Activated naive CD8-positive, alpha-beta T cell treated with anti-CD3 and anti-CD28 coated beads, Interleukin-2, amount 50 U/mL, for 24 hours (primary cell): ENCODE measurements at places on chromosomes 12 and 14.
A peak's percentile ranks its signal among the peaks of the same experiment; 100 is the strongest.

DNA sequence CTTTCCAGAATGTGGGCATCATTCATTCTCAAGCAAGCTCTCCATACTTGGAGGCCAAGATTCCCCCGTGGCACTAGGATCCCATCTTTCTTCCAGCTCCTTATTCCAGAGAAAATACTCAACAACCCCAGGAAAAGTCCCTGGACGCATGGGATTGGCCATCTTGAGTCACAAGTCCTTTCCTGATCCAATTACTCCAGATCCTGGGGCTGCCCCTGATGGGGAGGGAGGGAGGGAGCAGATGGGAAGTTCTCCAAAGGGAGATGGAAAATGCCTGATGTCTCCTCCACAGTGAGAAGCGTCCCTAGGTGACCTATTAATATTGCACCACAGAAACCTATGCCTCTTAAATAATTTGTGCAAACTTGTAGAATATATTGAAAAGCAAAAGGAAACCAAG lies 12.4 kb upstream of the KCNK13 start:
- DNase-seq: no peak

DNA sequence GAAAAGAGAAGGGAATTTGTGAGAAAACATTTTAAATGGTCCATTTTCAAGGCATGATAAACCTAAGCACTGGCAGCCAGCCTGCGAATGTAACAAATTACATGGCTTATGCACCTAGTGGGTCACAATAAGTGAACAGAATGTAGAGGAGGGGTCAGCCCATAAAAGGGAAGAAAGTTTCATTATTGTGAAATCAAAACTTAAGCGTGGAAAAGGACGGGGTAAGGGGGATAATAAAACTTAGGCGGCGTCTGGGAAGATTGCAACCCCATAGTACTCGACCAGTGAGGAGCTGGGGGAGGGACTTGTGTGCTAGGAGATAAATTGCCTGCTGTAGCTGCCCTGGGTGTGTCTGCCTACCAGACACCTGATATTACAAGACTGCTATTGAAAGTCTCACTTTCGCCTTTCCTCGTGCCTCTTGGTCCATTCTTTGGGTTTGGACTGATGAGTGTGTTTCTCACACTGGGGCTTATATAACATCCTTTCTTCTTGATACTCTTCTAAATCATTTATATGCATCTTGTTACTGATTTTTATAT lies 40.6 kb downstream of the ZDHHC17 start:
- no peak for DNase-seq

- no peak for DNase-seq
Measured at GRCh38 chr12:113262710-113263109, 41.4 kb downstream of the TPCN1 start.

DNA sequence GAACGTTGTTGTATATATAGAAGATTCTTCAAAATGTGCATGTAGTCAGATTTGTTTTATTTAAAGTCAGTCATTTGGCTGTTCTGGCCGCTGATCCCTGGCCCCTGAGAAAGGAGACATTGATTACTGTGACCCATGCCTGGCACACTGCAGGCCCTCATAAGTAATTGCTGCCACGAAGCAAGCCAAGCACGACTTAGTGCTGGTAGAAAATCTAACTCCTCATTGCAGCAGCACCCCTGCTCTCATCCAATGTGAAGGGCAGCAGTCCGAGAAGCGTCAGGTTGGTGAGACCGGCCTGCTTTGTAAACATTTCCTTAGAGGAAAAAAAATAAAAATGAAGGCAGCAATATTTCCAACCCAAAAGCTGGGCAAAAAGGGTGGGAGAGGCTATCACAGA lies 22.8 kb upstream of the TMTC2 start:
- DNase-seq: no peak

DNA sequence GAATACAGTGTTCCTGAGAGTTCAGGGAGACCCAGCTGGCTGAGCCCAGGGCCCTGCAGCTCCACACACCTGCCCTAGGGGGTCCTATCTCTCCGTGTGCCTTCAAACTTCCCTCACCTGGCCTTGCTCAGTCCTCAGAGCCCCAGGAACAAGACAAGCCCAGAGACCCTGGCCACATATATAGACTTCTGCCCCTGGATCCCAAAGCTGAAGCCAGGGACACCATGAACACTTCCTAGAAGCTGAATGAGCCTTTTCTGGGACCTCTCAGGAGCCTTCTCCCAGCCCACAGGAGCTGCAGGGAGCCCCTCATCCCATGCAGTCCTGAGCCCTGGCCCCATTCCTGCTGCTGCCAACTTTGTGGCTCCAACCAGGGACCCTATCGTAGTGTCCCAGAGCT lies 190.5 kb downstream of the DICER1 start:
- DNase-seq: no peak

DNA sequence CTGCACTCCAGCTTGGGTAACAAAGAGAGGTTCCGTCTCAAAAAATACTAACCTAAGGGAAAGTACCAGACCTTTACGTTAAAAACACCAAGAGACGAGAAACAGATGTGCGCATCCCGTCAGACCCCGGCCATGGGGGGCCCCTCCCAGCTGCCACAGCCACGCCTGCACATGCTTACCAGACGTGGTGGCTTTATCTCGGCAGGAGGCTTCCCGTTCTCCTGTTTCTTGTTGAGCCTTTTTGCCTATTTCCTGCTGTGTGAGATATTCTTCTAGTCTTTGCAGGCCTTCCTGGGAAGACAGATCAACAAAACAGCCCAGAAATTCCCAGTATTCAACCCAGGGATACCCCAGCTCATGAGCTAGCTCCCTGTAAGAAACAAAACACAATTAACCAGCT lies 23.6 kb downstream of the PGAM5 start:
- no peak for DNase-seq

GRCh38 chr12:13176256-13176655 lies 20.3 kb upstream of the EMP1 start:
- DNase-seq: no peak

GRCh38 chr12:39037115-39037514 lies 131.7 kb upstream of the CPNE8 start:
- DNase-seq: no peak

DNA sequence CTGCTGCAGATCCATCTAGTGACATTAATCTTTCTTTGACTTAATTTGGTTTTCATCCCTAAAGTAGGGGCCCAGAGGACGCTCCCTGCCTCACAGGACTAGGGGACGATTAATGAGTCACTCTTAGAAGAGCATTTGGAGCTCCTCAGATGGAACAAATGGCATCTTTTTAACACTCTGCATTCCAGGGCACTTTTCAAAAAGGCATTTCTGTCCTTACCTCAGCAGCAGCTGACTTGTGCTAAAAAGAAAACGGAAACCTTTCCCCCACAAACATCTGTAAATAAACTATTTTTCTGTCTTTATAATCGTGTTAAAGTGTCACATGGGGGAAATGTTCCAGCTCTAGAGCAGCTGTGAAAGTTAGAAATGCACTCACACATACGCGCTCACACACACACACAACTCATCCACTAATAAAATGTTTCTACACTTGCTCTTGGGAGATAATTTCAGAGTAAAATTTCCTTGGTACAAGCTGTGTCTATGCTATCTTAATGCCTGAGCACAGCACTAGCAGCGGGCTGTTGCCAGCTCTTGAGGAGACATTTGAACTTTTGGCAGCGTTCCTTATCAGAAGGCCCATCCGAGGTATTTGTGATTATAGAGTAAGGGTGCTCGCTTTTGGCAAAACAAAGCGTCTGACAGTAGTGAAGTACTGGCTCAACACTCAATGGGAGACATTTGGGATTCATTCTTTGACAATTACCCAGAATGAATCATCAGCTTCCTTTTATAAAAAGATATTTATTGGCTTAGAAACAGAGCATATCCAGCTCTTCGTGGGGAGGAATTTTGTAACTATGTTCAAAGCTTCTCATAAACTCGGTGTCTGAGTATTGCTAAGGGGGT lies 141.3 kb downstream of the PLXNC1 start:
- no peak for DNase-seq

GRCh38 chr12:26372866-26373265 lies 177.5 kb downstream of the SSPN start:
- no peak for DNase-seq

DNA sequence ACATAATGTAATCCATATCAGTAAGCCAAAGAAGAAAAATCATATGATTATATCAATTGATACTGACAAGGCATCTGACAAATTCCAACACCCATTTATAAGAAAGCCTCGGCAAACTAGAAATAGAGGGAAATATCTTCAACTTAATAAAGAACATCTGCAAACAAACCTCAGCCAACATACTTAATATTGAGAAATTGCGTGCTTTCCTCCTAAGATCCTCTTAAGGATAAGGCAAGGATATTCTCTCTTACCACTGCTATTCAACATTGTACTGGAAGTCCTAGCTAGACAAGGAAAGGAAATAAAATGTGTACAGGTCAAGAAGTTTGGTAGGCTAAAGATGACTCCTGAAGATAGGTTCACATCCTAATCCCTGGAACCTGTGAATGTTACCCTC lies 115.9 kb downstream of the DERA start:
- DNase-seq: no peak

GRCh38 chr14:99412117-99413061 lies 68.3 kb downstream of the SETD3 start:
- DNase-seq: peak; percentile 20

- DNase-seq: no peak
Measured at GRCh38 chr12:98998697-98999299, 353.7 kb downstream of the APAF1 start.

DNA sequence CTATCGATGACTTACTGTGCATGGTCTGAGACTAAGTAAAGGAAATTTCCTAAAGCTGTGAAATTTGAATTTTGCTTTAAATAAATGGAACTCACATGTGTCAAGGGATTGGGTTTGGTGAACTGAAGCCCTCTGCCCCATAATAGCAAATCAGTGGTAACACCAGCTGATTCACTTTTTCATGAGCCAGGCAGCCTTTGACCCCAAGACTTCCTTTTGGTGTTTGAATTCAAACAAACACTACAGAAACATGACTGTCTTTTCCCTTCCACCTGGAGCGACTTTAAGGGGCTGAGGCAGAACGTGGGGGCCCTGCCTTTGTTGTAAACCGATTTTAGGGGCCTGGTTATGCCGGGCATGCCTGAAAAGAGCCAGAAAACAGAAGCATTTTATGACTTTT lies 28.8 kb downstream of the KCTD10 start:
- no peak for DNase-seq

DNA sequence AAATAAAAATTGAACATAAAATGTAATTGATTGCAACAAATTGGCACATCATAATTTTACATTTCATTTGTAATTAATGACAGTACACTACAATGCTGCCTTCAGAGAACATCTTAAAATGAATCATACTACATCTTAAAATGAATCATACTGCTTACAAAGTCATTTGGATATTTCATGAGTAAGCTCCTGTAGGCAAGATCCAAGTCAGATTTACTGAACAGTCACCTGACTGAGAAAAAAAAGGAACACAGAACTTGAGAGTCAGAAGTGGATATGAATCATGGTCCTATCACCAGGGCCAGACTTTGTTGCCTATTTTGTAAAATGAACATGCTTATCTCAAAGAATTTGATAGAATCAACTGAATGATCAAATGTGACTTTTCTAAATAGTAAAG lies 32.7 kb upstream of the FBLN5 start:
- no peak for DNase-seq

DNA sequence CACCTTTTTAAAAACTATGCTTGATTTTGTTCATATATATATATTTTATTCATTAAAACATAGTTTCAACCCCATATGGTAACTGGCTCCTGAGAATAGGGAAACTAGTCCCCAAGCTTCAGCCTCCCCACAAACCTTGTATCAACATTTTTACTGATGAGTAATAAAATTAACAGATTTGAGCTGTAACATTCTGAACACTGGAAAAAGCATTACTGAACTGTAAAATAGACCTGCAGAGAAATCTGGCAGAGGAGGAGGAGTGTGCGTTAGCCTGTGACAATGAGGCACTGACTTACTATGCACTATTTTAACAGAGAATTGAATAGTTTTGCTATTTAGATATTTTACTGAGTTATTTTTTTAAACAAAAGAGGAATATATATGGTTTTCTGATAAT lies 43.1 kb downstream of the FRS2 start:
- DNase-seq: no peak

GRCh38 chr14:74507085-74507484 lies 13.5 kb downstream of the ISCA2 start:
- no peak for DNase-seq

DNA sequence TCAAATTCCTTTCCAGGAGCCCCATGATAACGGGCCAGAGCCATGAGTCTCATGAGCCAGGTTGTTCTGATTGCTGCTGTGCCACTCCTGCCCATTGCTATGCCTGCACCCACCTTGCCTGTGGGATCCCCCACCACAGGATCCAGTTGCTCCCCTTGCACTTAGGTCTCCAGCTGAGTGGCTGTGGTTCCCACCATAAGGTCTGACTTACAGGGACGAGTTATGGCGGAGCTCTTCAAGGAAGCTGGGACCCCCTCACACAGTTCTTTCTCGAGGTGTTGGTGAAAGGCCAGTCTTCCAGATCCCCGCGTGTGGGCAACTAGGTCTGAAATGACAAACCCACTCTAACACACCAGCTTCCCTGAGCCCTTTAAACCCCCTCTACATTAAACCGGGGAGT lies 111.9 kb upstream of the C14orf180 start:
- DNase-seq: no peak

- no peak for DNase-seq
Measured at GRCh38 chr12:5582541-5582940, 150.6 kb downstream of the NTF3 start.

GRCh38 chr12:20643822-20644221 lies 51.3 kb upstream of the SLCO1C1 start:
- no peak for DNase-seq

DNA sequence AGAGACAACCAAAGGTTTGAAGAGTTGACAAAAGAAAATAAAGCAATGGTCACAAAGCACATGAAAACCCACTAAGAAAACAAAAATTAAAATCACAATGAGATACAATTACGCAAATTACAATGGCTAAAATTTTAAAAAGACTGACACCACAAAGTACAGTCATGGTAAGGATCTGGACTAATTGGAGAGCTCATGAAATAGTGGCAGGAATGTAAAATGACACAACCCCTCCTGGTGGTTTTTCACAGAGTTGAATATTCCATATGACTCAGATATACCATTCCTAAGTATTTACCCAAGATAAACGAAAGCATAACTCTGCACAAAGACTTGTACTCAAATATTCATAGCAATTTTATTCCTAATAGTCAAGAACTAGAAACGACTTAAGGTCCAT lies 65.9 kb downstream of the NOVA1 start:
- no peak for DNase-seq

- no peak for DNase-seq
Measured at GRCh38 chr14:25116607-25117006, 66.7 kb upstream of the STXBP6 start.

GRCh38 chr14:20503898-20504297 lies 1.4 kb upstream of the RNASE10 start:
- DNase-seq: no peak

DNA sequence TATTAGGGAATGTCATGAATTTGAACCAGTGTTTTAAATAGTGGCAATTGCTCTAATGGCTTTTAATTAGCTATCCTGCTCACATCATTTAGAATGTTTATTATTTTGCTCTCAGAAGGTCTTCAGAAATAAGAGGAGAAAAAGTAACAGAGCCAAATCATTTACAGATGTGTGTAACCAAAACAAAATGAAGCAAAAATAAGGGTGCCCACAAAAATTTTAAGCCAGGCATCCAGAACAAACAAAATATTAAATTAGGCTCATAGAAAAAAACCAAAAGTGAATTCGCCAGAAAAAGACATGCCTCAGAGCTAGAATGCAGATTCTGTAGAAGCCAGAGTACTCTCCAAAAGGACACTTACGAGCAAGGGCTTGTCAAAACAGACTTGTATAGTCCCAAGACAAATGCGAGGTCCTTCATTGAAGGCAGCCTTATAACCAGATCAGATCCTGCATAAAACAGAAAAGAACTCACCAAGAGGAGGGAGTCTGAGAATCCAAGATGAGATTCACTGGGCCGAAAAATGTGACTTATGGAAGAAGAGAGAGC lies 20.2 kb upstream of the SERPINA1 start:
- no peak for DNase-seq

- no peak for DNase-seq
Measured at GRCh38 chr12:50508970-50509663, 4.3 kb downstream of the DIP2B start.
